NCI-H187 treated with DMSO at 0.1 percent for 48 hours (cell line): ENCODE measurements at places on chromosomes 1 and 21.

- no peak for DNase-seq
Observed at GRCh38 chr1:4963251-4963650, 308.8 kb downstream of the AJAP1 start.

DNA sequence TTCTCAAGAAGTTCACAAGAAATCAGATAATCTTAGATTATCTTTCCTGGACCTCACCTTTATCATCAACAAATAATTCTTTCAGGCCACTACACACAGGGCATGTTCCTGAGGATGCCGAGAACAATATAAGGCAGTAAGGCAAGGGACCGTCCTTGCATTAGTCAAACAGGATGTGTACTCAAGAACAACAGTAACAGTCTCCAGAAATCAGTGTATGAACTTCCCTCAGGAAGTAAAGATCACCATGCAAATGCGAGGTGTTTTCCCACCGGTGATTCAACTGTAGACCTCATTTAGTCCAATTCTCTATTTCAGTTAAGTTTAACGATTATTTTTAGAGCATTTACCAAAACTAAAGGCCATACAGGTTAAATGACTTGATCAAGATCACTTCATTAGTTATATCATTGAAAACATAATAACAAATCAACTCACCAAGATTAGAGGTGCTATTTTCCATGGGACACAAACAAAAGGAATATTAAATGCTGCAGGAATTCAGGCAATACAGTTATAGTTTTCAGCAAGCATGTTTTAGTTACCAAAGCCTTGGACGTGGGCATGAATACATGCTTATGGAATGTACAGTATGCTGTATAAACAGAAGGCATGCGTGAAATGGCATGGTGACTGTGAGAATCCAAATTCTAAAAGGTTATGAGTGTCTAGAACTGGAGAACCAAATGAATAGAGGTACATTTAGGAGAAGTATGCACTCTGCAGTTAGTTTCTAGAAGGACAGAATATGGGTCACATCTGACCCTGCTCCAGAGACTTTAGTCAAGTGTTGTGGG lies 145.2 kb downstream of the TNR start:
- DNase-seq, result no peak

- no peak for DNase-seq
Observed at GRCh38 chr1:87299661-87300060, 29.0 kb upstream of the LMO4 start.

- no peak for DNase-seq
Observed at GRCh38 chr1:172499636-172500141, 33.3 kb upstream of the SUCO start.

GRCh38 chr1:184610876-184611595 lies 143.6 kb downstream of the EDEM3 start:
- no peak for DNase-seq

GRCh38 chr1:37033355-37034101 lies 787 bp downstream of the GRIK3 start:
- no peak for DNase-seq

- no peak for DNase-seq
Observed at GRCh38 chr1:228378873-228379460, 27.7 kb downstream of the TRIM11 start.

DNA sequence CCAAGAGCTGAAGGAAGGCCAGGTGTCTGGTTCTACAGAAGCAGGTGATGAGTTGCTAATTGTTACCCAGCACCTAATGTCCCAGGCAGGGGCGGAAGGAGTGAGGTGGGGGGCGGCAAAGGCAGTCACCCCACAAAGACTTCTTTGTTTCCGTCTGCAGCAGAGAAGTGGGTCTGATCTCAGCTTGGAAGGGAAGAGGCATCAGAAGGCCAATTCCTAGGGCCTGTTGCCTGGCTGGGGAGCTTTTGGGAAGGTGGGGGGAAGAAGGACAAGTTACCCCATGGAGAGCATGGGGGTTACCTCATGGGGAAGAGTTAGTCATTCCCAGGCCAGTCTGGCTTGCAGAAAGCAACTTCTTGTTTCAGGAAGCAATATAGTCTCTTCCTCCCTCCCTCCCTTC lies 10.9 kb downstream of the IGSF21 start:
- no peak for DNase-seq

DNA sequence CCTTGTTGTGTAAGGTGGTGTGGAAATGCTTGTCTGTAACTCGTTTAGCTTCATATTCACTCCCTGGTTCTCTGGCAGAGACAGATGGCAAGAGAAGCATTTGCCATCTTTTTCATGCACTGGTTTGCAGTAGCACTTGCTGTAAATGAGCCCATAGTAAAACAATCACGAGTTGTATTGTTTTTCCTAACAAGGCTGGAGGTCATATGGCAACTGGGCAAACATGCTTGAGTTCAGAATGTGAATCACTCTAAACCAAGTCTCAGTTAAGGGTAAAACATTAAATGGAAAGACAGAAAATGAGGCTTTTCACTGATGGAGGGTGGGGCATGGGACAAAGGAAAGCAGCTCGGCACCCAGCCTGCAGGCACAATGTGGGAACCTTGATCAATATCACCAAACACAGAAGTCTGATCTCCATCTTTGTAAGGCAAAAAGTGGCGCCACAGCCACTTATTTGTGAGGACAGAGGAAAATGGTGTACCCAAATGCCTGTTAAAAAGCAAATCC lies 26.5 kb upstream of the LPAR3 start:
- no peak for DNase-seq

- DNase-seq, result no peak
Observed at GRCh38 chr1:226529891-226530290, 18.7 kb upstream of the STUM start.

- no peak for DNase-seq
Observed at GRCh38 chr1:116290085-116290705, 82.8 kb upstream of the ATP1A1 start.

DNA sequence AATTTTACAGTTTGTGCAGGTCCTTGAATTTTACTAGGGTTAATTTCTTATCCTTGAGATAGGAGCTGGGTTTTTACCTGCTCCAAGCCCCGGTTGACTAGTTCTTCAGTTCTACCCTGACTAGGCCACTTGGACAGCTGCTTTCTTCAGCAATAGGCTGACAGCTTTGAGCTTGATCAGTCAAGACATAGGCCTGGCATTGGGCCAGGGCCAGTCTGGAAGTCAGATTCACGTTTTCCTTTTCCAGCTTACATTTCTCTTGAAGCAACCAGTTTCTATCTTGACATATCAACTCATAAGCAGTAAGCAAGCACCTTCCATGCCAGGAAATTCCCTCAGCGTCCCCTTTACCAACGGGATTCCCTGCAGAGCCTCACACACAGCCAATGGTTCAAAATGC lies 63.7 kb upstream of the AJAP1 start:
- no peak for DNase-seq

DNA sequence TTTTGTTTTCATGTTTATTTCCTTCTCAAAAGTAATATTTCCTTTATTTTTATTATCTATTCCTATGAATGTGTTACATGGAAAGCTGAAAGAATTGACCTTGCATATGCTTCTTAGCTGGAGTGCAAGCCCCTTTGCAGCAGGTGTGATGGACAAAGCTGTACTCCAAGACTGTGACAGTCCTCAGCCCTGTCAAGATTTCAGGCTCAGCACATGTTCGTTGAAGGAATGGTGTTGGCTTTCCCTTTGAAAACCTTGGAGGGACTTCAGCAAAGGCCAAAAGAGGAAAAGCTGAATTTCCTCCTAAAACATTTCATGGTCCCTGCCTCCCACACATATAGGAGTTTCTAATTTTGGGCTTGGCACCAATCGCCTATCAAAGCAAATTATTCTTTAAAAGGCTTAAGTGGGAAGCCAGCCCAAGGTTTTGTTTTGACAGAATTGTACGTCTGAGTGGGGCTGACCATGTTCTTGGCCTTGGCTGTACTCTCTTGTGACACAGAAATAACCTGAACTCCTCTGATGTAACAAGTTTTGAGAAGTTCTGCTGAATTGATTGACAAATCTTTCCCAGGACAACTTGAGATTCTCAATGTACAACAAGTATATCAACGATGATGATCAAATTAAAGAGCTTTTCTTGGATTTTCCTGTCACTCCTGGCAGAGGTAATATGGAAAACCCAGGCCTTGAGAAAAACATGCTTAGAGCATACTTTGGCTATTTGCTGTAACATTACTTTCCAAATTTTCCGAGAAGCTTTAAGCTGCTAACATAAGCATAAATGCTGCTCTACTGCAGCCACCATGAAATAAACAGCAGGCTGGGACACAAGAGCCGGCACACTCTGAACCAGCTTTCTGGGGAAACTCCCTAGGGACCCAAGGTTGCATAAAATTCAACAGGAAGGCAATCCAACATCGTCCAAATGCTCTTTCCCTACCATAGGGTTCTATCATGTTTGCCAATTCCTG lies 135.7 kb upstream of the ZNF648 start:
- no peak for DNase-seq

- no peak for DNase-seq
Observed at GRCh38 chr1:117964290-117965038, 34.9 kb downstream of the WDR3 start.

- no peak for DNase-seq
Observed at GRCh38 chr21:15687208-15687607, 42.6 kb upstream of the USP25 start.

DNA sequence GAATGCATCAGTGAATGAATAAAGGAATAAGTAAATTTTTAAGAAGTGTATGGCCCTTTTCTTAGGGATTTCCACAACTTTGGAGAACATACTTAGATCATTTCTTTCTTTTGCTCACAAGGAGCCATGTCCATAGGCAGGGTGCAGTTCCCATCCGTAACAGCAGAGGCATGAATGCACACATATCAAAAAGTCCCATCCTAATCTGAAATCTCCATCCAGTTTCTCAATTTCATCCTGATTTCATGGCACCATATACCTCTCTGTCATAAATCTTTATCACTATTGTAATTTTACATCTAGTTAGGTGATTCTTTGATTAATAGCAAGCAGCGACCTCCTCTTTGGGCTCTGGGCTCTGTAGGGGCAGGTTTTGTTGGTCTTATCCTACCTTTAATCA lies 359.2 kb downstream of the RRAGC start:
- DNase-seq, result no peak

- DNase-seq, result peak; percentile 61
Observed at GRCh38 chr1:230752407-230752806, 5.2 kb downstream of the CAPN9 start.

GRCh38 chr1:86239490-86239889 lies 82.9 kb upstream of the COL24A1 start:
- no peak for DNase-seq

DNA sequence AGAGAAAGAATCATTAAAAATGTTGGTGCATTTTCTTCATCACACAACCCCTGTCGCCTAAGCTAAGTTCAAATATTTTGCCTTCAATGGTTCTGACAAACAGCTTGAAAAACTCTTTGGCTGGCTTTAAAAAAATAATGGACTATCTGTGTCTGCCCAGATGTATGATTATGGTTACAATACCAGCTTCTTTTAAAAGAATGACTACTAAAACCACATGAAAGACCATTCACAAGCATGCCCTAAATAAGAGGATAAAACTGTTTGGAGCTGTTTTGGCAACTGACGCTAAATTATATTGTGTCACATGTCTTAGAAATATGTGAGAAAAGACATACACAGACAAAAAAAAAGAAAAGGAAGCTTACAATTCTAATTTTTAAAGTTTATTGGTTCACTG lies 23.7 kb upstream of the PLPPR4 start:
- no peak for DNase-seq

DNA sequence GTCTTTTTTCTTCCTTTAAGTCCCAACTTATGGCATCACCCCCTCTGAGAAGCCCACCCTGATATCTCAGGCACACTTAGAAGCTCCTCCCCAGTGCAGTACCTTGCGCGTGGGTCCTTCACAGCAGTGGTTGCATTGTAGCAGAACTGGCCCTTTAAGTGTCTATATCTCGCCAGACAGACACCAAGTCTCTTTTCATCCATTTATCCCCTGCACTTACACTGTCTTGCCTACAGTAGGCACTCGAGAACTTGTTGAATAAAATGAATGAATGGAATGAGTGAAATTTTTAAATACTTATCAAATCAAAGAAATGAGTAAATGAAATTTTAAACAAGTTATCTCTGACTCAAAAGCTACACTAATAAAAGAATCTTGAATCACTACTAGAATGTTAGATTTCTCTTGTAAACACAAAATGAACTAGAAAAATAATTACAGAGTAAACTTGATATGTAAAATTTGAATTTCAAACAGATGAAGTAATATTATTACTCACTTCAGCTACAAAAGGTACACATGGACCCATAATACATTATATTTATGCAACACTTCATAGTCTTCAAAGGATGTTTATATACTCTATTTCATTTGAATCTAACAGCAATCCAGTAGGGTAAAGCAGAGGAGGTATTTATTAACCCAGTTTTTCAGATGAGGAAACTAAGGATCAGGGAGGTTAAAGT lies 54.7 kb upstream of the MAN1A2 start:
- no peak for DNase-seq

DNA sequence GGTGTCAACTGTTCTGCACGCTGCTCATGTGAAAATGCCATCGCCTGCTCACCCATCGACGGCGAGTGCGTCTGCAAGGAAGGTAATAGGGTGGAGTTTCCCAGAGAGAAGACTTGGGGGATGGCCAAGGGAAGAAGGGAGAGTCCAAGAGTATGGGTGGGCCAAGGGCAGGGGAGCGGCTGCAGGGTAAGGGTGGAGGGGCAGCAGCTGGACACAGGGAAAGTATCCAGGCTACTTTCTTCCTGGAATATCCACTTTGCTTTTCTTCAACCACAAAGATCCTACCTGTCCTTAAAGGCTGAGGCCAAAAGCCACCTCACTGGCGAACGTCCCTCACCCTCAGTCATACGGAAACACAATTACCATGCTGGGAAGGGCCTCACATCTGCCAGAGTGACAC lies 11.5 kb upstream of the LRRC71 start:
- no peak for DNase-seq

GRCh38 chr1:230966358-230966873 lies 12.2 kb downstream of the TTC13 start:
- DNase-seq, result no peak

GRCh38 chr1:43376723-43377235 lies 9.0 kb upstream of the ELOVL1 start:
- DNase-seq, result no peak

- no peak for DNase-seq
Observed at GRCh38 chr1:151553659-151554058, 13.6 kb downstream of the TUFT1 start.

DNA sequence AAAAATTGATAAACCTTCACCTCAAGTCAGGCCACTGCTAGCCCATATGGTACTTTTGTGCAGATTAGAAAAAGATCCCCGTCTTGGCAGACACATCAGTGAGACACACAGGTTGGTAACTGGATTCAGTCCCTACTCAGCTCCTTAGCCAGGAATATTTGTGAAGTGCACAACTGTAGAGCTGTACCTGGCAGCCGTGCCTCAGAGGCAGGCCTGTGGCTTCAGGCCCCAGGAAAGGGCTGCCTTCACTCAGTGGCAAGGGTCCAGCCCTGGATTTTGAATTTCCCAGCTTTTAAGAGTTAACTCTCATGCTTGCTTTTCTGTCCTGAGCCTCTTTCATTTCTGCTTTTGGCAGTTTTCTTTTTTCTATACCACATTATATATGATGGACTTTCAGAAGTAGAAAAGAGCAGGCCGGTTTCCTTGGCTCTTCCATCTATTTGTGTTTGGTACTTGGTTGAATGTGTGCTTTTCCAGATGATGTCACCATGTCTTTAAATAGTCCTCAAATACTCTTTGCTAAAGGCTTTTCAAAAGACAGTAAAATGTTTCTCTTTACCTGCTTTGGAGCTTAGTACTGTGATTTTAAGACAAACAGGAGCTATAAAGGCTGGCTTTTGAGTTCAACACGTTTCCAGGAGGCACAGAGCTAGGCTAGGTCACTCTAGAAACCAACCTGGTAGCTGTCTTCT lies 186.6 kb downstream of the AK5 start:
- no peak for DNase-seq

GRCh38 chr1:222785529-222785928 lies 29.3 kb upstream of the DISP1 start:
- DNase-seq, result no peak

GRCh38 chr1:41629141-41629540 lies 144.7 kb upstream of the EDN2 start:
- no peak for DNase-seq
